ENCODE measurements at places on chromosomes 2 and 18. TPM values are rescaled to one million over a fixed set of nuclear protein-coding genes. Genes with fewer than 3 reads are reported as not detected.
A peak's percentile ranks its signal among the peaks of the same experiment; 100 is the strongest.

TSPYL6 gene
- total RNA-seq: not detected

SNORC gene
- 2.1 TPM for total RNA-seq

DNA sequence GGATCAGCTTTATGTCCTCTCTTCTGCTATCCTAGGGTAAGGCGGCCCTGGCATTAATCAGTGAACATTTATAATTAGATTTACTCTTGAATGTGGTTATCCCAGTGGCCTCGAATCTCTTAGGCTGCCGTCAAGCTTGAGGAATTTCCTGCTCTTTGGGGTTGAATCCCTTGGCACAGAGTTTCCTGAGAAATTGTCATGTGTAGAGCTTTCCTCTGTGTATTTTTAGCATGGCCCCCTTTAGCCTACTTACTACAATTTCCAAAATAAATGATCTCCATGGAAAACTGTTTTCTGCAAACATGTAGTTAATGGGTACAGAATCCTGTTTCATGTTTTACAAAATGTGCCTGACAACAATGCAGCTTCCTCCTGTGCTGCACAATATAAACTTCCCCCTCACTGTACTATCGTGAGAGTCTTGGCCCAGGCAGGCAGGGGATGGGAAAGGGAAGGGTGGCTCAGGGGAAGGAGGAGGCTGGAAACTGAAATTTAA is 18.1 kb downstream of the NCAPH start:
- DNase-seq: no peak
- H3K4me1 ChIP-seq: no peaks in the 10 kb centered on the region
- peaks cover 61% of the 10 kb centered on the region for H3K36me3 ChIP-seq
- H3K4me3 ChIP-seq: no peak overlapping the region

- H3K4me1 ChIP-seq: no peaks in the 10 kb centered on the region
- H3K36me3 ChIP-seq: no peaks in the 10 kb centered on the region
- DNase-seq: no peak
- peaks cover 10% of the 10 kb centered on the region for H3K27me3 ChIP-seq
- no peak overlapping the region for H3K4me3 ChIP-seq
Measured at GRCh38 chr2:14936426-14936825, 303.9 kb downstream of the LRATD1 start.

- no peak overlapping the region for H3K27ac ChIP-seq
- no peaks in the 10 kb centered on the region for H3K27me3 ChIP-seq
- no peak for DNase-seq
- no peaks in the 10 kb centered on the region for H3K36me3 ChIP-seq
Measured at GRCh38 chr2:58541511-58541910, 300.4 kb upstream of the FANCL start.

GRCh38 chr2:48315896-48316194 is 214.1 kb upstream of the STON1 start:
- peak overlapping the region; percentile 93 for H3K4me3 ChIP-seq
- peak overlapping the region; percentile 97 for H3K27ac ChIP-seq
- peak; percentile 76 for DNase-seq
- H3K4me1 ChIP-seq: peaks cover 32% of the 10 kb centered on the region

DNA sequence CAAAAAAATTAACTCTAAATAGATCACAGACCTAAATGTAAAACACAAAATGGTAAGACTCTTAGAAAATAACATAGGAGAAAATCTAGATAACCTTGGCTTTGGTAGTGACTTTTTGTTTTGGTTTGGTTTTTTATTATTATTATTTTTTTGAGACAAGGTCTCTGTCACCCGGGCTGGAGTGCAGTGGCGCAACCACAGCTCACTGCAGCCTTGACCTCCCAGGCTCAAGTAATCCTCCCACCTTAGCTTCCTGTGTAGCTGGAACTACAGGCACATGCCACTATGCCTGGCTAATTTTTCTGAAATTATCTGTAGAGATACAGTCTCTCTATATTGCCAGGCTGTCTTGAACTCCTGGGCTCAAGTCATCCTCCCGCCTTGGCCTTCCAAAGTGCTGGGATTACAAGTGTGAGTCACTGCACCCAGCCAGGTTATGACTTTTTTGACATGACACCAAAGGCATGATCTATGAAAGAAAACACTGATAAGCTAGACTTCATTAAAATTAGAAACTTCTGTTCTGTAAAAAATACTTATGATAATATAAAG is 88.0 kb downstream of the HNRNPLL start:
- H3K4me3 ChIP-seq: no peak overlapping the region
- no peak overlapping the region for H3K27ac ChIP-seq
- no peak for DNase-seq
- peaks cover 3% of the 10 kb centered on the region for H3K27me3 ChIP-seq

All from activated CD8-positive, alpha-beta T cell treated with anti-CD3 and anti-CD28 coated beads for 36 hours (primary cell).